A172 (cell line): ENCODE measurements at places on chromosomes 3 and 15.

DNA sequence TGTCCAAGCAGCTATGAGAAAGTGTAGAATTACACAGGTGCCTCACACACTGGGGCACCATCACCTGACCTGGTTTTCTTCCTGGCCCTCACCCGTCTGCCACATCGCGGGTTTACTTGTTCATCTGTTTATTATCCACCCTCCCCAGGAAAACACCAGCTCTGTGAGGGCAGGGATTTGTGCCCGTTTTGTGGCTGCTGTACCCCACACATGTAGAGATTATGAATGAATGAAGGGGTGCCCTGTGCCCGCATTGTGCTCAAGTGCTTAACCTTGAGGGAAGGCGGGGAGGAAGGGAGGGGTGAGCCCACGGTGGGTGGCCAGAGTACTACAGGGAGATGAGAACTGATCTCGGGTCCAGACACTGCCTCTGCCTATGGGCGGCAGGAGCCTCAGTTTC lies 108.4 kb downstream of the WNT7A start:
- DNase-seq, result no peak

GRCh38 chr3:120153294-120153693 lies 59.0 kb upstream of the GSK3B start:
- DNase-seq, result peak; percentile 80

GRCh38 chr15:20346082-20346805 lies 195.4 kb downstream of the GOLGA6L6 start:
- no peak for DNase-seq

DNA sequence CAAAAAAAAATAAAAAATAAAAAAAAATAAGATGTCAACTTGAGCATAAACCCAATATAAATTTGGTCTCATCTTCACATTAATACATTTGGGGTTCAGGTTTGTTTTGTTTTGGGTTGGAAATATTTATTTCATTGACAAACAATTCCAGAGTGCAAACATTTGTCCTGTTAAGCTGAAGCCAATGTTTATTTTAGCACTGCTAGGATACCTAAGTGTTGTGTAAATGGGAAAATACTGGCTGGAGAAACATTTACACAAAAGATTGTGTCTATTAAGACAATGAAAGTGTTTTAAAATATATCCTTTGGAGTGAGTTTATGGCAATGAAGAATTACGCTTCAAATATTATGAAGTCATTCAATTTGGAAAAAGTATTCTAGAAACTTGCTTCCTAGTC lies 91.1 kb downstream of the MEIS2 start:
- no peak for DNase-seq

DNA sequence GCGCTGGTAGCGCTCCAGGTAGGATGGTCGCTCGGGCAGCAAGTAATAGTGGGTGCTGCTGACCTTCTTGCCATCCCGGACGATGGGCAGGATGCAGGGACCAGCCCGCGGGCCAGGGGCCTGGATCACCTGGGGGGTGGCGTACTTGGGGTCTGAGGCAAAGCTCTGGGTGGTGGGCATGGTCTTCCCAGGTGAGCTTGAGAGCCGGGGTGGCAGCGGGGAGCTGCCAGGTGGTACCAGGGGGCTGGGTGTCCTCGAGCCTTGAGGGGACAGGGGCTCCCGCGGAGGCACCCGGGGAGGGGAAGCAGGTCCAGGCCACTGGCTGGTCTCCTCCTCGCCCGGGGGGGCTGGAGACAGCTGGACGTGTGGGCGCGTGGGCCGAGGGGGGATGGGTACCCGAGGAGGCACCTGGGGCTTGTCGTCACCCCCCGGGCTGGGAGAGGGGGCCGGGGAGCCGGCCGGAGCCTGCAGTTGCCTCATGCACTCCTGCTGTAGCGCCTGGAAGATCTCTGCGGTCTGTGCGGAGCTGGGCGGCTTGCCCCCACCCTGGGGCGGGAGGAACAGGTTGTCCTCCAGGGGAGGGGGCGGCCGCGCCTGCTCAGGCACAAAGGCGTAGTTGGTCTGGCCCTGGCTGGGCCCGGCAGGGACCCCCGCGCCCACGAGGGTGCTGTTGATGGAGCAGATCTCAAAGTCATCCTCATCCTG lies 40.6 kb downstream of the TNK2 start:
- DNase-seq, result no peak

- peak; percentile 8 for DNase-seq
Measured at GRCh38 chr3:85571835-85572234, 613.0 kb downstream of the CADM2 start.

GRCh38 chr3:153957421-153957820 lies 163.8 kb upstream of the ARHGEF26 start:
- no peak for DNase-seq

DNA sequence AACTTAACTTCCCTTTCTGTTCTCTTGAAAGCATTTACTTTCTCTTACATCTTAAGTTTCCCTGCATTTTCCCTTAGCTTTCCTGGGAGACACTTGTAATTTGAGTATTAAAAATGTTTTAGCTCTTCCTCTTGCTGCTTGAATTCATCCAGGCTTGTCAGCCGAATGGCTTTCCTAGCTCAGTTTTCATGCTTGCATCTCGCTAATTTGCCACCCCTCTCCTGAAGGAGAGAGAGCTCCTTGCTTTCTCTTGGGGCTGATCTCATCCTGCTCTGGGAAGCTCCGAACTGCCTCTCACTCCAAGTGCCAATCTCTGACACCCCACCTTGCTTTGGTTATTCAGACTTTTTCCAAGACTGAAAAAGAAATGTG lies 374.6 kb upstream of the TBL1XR1 start:
- no peak for DNase-seq

DNA sequence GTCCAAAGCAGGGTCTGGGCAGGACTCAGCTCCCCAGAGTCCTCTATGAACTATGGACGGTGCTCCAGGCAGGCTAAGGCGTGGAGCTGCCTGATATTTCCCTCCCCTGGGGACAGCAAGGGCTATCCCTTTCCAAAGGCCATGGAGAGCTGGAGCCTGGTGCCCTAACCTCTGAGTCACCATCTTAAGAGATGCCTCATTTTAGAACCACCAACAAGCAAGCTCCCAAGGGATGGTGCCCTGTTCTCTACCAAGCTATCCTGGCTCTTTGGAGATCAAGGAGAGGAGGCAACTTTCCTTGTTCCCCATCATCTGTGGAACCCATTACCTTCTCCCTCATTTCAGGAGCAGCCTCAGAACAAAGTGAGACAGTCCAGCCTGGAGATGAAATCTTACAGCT lies 15.7 kb downstream of the STARD5 start:
- DNase-seq, result no peak

DNA sequence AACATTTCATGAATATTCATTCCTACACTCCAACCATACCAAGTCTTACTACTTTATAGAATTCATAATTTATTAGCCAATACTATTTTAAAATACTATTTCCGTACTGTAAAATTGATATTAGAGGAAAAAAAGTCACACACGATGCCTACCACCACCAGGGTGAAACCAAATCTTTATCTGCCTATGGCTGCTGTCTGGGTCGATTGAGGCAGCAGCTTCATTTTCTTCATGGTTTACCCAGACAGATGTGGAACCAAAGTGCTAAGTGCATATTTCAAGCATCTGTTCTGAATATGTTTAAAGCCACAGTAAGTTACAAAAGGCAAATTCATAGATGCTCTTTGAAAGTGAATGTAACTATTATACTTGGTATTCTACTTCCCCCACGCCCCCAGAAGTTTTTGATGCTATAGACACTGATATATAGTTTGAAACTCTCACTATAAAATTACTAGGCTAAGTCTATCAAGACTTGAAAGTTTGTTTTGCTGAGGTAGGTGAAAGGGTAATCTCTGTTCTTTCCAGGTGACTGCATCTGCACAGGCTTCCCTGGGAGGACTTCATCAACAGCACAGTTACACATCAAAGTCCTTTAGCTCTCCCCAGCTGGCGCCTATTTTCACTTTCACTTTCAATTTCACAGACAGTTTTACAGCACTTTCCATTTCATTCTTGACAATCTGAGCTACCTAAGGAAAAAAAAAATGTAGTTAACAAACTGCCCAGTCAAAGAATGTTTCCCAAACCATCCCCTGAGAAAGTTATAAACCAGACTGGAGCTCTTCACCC lies 113.9 kb downstream of the POLQ start:
- DNase-seq, result peak; percentile 45

DNA sequence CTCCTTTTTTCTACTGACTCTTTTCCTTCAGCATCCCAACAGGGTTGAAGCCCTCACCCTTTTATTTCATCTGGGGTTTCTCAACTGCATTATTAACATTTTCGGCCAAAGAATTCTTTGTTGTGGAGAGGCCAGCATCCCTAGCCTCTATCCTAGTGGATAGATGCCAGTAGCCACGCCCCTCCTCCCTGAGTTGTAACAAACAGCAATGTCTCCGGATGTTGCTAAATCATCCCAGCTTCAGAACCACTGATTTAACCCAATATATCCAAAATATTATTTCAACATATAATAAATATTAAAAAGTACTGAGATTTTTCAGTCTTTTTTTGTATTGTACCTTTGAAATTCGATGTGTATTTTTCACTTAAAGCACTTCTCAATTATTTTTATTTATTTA lies 2.0 kb upstream of the RNF111 start:
- DNase-seq, result no peak

DNA sequence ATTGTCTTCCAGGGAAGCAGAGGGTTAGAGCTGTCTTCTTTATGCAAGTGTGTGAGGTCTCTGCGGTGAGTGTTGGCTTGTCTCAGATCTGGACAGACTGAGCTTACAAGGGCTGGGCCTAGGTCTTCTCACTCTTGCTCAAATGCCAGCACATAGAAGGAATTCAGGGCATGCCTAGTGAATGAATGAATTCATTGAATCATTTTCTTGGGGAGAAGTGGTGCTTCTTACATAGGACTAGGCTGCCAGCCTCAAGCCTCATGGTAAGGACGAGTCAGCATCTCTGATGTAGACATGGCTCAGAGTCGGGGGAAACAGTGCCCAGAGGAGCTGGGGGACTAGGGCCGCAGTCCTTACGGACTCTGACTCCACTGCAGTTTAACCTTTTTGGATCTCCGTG lies 17.2 kb downstream of the MKRN2 start:
- DNase-seq, result no peak

DNA sequence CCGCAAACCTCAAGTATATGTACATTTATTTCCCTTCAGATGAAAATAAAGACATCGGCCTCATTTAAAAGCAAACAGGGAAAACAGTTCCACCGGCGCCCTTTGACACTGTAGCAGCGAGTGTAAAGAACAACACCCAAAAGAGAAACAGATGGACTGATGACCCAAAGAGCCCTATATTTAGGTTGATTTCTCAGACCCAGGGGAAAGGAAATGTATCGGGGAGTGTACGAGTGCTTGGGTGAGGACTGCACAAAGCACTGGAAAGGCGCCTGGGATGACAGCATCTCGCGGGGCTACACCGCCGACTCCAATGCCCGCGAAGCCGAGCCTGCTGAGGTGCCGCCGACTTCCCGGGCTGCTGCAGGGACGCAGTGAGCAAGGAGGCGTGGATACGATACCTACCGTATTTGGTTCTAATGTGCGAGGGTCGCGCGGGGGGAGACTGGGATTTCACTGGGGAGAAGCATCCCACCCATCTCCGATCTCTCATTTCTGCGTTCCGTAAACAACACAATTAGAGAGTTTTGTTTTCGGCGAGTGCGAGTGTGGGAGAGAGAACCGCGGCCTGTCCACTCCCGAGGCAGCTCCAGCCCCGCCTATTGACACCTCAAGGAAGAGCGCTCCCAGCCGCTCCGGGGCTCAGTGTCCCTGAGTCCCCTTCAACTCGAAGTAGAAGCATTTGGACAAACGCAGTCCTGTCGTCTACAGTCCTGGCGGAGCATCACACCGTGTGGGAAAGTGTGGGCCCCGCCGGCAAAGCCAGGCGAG lies 2.0 kb downstream of the MECOM start:
- DNase-seq, result peak; percentile 38

DNA sequence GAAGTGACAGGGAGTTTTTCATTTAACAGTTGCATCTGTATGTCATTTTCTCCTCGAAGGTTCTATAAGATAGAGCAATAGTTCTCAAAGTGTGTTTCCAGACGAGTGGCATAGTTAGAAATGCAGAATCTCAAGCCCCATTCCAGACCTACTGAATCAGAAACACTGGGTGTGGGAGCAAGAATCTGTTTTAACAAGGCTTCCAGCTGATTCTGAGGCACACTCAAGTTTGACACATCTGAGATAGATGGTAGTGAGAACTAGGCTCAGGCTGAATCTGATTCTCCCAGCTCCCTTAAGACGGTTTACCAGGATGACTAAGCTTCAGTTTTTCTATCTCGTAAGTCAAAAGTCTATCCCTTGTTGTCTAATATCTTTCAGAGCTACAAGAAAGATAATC lies 159.8 kb upstream of the NUDT16 start:
- peak; percentile 81 for DNase-seq
